RPMI7951 (cell line): ENCODE measurements at places on chromosomes 4 and X. TPM values are rescaled to one million over a fixed set of nuclear protein-coding genes. Genes with fewer than 3 reads are reported as not detected.

DNA sequence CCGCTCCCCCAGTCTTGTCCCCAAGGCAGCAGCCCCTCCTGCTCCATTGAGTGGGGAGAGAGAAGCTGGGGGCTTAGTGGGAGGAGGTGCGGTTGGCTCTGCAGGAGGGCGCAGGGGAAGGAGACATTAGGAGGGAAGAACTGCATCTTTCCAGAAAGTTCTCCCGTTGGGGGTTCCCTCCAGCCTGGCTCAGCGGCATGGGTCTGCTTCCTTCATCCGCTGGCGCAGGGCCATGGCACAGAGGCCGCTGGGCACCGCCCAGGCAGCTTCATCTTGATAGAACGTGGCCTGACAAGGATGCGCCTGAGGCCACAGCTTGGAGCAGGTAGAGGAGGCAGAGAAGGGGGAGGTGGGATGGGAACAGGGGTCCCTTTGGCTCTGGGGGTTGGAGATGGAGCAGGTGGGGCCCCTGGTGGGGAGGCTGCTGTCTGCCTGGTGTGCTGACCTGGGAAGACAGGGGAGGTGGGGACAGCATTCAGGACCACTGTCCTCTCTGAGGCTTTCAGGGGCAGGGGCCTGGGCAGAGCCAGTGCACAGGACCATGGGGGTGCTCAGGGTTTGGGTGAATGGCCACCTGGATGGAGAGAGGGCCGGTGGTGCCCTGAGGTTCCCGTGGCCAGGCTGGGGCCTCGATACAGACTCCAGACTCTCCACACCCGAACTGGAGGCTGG, 12.1 kb downstream of the DOK7 start:
- DNase-seq, result no peak

Gene HPSE
- total RNA-seq, result 0.48 and 0.59 TPM in 2 replicates

Gene SYN1
- total RNA-seq, result 0.12 and 0.20 TPM in 2 replicates

Gene STARD8
- total RNA-seq, result 10.2 and 11.6 TPM in 2 replicates

Gene BEX5
- 0.60 TPM in 1 of 2 replicates, not detected in the other for total RNA-seq

Gene ZNF718
- 3.6 and 4.2 TPM in 2 replicates for total RNA-seq

GRCh38 chr4:118289794-118290193, 63.0 kb downstream of the PRSS12 start:
- DNase-seq, result no peak

DNA sequence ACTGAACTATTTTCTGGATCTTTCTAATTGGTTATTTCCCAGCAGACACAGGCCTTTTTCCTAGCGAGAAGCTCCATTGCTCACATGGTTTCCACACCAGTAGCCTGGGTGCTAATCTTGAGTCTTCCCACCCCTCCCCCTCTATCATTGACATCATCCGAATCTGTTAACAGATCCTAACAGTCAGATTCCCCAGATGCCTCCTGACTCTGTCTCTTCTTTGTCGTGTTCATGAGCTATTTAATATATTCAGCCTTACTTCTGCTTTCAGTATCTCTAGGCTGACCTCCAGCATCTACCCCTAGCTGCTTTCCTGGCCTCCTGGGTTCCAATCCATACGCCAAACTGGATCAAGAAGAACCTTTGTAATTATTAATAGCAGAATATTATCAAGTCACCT, 85.0 kb downstream of the CLNK start:
- DNase-seq, result no peak

Gene ARMCX6
- 24.6 and 37.5 TPM in 2 replicates for total RNA-seq

GRCh38 chrX:85765651-85766050, 281.7 kb downstream of the CHM start:
- DNase-seq, result no peak

Gene NKRF
- 3.9 and 4.4 TPM in 2 replicates for total RNA-seq

DNA sequence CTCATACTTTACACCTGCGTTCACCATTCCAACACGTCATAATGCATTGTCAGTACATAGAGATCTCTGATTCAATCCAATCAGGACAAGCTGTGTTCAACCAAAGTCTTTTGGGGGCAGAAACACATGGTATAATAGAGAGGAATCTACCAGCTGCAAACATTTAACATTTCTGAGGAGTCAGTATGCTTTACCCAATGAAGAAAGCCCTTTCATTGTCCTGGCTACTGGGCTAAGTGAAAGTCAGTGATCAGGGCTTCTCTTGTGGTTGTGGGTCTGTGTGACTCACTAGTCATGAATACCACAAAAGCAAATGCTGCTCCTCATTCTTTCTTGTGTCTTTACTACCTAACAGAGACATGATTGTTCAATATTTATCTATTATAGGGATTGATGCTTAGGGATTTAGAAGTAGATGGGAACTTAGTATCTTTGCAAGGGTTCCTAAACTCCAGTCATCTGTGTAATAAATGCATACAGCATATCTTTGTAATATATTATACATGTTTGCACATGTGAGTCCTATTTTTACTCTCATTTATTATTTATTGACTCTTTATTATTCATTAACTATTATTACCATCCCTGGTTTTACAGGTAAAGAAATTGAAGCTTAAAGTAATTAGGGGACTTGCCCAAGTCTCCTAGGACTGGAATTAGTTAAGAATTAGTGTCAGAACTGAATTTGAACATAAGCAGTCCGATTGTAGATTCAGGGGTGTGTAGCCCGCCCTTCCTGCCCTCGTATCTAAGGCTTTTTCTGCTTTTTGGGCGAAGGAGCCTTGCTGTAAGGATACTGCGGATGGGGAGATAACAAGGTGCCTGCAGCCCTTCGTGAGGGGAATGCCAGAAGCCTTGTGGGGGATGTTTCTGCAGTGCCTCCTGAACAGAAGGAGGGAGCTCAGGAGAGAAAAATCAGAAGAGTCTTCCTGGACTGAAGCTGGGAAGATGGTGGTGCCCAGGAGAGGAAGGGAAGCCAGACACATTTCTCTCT, 353.1 kb upstream of the BOD1L1 start:
- peak; percentile 97 for DNase-seq

Gene SSX5
- not detected in 2 replicates for total RNA-seq

DNA sequence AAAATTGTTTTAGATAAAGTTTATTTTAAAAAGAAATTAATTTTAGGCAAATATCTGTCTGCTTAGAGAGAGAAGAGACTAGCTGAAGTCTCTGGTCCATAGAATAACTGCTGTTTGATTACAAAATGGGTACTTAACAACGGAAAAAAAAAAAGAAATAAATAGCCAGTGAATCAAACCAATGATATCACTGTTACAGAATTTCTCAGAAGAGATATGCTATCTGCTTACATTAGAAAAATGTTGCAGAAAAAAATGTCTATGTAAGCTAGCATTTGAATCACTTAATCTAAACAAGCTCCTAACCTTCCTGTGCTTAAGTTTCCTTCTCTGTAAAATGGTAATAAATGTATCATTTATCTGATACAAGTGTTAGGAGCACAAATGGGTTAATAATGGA, 189.9 kb downstream of the IL15 start:
- DNase-seq, result no peak

DNA sequence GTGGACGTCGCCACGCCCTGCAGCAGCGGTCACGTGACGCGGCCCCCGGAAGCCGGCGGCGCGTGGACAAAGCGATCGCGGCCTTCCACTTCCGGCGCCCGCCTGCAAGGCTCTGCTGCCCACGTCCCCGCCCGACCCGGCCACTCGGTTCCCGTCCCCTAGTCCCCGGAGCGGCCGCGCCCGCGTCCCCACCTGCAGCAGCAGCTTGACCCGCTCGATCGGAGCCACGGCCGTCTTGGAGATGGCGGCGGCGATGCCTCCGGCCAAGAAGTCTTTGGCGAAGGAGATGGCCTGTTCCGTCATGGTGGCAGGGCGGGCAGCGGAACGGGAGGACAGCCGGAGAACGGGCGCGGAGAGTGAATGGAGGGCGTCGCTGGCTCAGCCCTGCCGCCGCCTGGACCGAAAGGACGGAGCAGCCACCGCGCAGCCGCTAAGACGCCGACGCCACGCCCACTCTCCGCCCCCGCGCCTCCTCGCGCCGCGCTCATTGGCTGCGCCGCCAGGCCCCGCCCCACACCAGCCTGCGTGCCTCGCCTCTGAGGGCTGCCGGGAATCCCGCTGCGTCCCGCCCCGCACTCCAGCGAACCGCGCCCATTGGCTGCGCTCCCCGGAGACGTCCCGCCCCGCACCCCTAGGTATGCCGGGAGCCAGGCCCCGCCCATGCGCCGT, at the start of gene SLC25A6:
Gene SLC25A6, minus strand, starts transcription at position 407 of the 669 bp plus-strand sequence. Its CDS starts 104 bp downstream, at position 303.
- DNase-seq, result peak; percentile 91

Gene NAP1L2
- total RNA-seq, result 0.36 and 0.39 TPM in 2 replicates

DNA sequence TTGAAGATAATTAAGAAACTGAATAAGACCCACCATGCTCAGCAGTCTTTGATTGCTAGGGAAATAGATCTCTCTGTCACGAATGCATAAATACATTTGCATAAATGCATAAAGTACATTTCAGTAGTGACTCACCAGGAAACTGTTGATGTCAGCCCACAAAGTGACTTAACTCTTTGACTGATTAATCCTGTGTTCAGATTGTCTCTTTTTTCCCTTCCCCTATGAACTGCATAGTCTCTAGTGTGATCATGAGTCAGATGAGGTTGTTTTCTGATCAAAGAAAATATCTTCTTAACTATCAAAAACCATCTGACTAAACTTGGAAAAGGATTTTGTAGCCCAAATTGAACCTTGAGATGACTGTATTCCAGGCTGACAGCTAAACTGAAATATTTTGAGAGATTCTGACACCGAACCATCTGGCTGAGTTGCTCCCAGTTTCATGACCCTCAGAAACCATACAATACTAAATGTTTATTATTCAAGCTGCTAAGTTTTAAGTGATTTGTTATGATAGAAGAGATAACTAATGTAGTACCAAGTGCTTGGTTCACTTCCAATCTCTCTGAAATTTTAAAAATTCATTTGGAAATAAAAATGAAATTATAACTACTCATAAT, 1381.5 kb upstream of the AGA start:
- DNase-seq, result peak; percentile 3

Gene PDLIM3
- total RNA-seq, result 13.6 and 21.7 TPM in 2 replicates

DNA sequence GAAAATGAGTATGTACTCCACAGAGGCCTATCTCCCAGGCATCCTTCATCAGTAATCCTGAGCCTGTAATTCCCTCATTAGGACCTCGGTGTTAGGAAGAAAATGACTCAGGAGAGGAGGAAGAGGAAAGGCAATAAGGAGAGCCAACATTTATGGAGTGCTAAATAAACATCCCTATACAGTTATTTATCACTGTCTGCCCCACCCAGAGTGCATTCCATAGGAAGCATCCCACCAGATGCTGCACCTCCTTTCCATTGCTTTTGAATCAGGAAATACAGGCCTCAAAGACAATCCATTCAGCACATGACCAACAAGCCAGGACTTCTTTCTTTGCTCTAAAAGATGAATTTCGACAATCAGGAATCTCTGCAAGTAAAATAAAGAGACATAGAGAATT, 47.6 kb downstream of the USP38 start:
- no peak for DNase-seq

GRCh38 chr4:88649716-88650115, 47.9 kb downstream of the NAP1L5 start:
- DNase-seq, result no peak

Gene CRLF2
- not detected in 2 replicates for total RNA-seq

- DNase-seq, result no peak
These were observed 935.6 kb downstream of the PDHA2 start for GRCh38 chr4:96775501-96775900.

Gene GLOD5
- not detected in 2 replicates for total RNA-seq

DNA sequence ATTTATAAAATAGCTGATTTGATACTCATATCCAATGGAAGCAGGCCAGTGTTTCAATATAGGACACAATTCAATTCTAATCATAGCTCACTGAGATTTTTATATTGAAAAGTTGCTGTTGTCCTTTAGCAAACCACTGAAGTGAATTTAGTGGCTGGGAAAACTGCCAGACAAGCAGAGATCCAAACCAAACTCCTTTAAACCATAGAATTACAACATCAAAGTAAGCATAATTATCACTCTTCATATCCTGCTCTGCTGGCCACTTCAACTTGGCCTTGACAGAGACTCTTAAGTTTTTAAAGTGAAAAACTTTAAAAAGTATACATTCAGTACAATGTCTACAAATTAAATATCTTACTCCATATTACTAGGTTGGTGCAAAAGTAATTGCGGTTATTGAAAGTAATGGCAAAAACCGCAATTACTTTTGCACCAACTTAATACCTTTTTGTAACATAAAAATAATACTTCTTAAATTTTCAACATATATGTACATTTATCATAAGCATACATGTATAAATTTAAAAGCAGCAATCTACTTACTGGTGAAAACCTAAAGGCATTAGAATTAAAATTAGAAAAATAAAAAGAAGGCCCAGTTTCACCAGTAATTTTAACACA, 433.0 kb downstream of the PCDH10 start:
- DNase-seq, result no peak

GRCh38 chrX:111086591-111087006, 9.4 kb upstream of the PAK3 start:
- DNase-seq, result no peak

DNA sequence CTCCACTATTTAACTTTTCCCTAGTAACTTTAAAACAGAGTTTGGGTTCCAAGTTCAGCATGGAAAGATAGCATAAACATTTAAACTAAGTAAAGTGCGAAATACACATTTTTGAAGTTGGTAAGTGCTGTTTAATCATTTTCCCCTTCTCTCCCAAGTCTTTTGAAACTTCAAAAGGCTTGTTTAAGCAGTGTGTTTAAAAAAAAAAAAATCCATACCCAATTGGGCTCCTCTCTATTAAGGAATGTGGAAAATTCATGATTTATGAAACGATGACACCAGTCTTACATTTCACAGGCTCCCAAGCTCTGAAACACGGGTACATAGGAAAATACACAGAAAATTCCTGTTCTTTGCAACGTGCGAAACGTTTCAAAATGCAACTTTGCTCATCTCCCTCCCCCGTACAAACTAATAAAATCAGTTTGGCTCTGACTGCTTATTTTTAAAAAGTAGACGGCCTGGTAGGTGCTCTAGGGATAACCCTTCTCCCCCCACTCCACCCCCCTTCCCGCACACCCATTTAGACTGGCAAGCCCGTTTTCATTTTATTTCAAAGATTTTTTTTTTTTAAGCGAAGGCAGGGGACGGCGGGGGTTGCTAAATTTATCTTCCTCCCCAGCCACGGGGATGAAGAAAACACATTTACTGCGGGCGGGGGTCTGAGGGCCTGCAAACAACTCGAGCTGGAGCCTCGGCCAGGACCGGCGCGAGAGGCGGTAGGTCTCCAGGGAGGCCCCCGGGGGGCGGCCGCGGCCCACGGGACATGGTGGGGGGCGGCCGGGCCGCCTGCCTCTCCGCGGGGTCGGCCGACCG, 786 bp upstream of the ZFX start:
- DNase-seq, result peak; percentile 28

GRCh38 chrX:132520792-132521191, 32.0 kb upstream of the MBNL3 start:
- no peak for DNase-seq

GRCh38 chrX:9995855-9996339, 28.7 kb downstream of the CLDN34 start:
- DNase-seq, result peak; percentile 80

Gene MAP9
- total RNA-seq, result 3.9 and 6.0 TPM in 2 replicates

Gene RAB40AL
- 0.49 TPM in 1 of 2 replicates, not detected in the other for total RNA-seq

GRCh38 chrX:115694028-115694427, 133.1 kb downstream of the PLS3 start:
- DNase-seq, result no peak

- DNase-seq, result peak; percentile 52
These were observed 2.7 kb downstream of the FOXO4 start for GRCh38 chrX:71098302-71098701.

Gene TNMD
- not detected in 2 replicates for total RNA-seq
